ENCODE measurements at places on chromosomes 7 and 10.

- DNase-seq: no peak
Measured at GRCh38 chr10:57790703-57791102, 477.0 kb downstream of the IPMK start.

- DNase-seq: no peak
Measured at GRCh38 chr7:1787681-1788235, 117.7 kb downstream of the ELFN1 start.

DNA sequence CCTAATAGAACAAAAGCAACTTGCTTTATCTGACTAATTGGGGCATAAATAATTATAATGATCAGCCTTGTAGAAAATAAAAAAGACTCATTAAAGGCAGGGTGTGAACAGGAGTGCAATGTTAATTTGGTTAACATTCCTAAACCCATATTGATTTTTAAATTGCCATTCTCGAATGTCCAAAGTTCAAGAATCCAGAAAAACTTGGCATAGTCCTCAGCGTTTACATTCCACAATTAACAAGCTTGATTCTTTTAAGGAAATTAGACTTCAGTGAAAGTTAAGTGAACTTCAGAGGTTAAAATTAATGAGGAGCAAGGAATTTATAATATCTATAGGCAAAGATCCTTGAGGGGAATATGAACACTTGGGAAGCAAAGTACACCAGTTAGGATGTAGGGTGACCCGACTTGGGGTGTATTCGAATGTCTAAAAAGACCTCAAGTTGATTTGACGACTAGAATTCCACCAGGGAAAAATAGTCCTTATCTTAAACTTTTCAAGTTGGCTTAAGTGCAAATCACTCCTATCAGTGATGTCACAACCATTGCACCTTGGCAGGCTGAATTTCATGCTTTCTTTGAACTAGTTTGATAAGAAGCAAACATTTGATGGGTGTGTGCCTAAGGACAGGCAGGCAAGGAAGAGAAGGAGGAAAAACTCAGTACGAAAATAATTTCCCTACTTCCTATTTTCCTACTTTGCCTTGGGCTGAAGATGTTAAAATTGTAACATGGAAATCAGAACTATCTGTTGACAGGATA is 830.4 kb upstream of the COBL start:
- DNase-seq: no peak

- no peak for DNase-seq
Measured at GRCh38 chr7:87038993-87039690, 20.3 kb downstream of the ELAPOR2 start.

- no peak for DNase-seq
Measured at GRCh38 chr7:126776498-126776897, 476.2 kb downstream of the GRM8 start.

DNA sequence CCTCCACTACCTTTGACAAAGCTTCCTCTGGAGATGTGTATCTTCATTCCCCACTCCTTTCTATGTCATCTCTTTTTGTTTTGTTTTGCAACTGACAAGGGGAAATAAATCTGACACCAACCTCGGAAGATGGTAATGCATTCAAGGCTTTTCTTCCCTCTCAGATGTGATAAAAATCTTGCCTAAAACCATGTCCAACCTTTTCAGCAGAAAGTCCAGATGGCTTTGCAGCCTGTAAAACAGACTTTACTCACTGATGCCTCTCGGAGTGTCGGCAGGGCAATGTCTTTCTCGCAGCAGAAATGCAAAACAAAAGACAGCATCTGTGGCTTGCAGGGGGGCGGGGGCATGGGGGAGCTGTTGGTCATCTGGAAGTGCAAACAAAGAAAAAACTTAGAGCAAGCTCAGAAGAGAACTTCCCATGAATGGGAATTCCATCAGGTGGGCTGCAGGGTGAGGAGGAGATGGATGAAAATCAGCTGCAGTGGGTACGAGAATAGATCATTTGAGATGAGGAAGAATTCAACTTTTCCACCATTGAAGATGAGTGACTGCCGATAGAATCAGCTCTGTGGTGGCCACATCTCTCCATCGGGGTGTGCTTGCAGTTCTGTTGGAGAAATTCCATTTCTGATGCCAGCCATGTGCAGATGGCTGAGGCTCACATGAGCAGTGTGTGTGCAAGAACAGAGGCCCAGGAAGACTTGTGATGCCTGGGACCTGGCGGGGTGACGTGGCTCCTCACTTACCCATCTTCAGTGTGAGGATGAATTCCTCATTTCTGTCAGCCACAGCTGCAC is 237.7 kb downstream of the WDR37 start:
- no peak for DNase-seq

GRCh38 chr10:43845121-43845520 is 196.4 kb upstream of the ZNF32 start:
- no peak for DNase-seq

GRCh38 chr7:155833651-155834050 is 21.4 kb upstream of the SHH start:
- DNase-seq: no peak
